Type B pancreatic cell (in vitro differentiated cells): ENCODE measurements at places on chromosomes 12 and 14.

- DNase-seq, result no peak
Measured at GRCh38 chr12:8226355-8226754, 1.1 kb downstream of the FAM90A1 start.

DNA sequence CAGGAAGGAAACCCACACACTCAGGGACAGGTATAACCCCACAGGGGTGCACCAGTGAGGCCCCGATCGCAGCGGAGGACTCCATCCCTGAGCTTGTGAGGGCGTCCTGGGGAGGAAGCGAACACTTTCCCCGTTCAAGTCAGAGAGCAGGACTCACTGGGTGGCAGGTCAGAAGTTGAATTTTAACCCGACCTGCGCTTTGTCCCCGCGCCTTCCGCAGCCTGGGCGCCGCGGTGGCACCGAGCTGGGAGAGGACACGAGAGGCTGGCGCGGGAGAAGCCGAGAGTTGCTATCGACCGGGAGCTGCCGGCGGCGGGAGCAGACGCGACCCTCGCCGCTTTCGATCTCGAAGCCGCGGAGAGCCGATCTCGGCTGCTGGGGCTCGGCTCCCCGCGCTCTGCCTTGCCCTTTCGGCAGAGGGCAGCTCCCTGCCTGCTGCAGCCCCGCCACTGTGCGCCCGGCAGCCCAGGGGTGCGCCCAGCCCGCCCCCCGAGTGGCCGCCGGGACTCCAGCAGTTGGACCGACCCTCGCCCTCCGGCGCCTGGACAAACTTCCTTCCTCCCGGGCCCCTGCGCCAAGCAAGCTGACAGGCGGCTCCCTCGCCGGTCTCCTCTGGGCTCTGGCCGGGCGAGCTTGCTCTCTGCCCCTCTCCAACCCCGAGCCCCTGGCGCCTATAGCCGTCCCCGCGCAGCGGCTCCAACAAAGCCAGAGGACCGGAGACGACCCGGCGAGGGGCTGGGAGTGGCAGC is 918 bp downstream of the LIN7A start:
- DNase-seq, result peak; percentile 77

DNA sequence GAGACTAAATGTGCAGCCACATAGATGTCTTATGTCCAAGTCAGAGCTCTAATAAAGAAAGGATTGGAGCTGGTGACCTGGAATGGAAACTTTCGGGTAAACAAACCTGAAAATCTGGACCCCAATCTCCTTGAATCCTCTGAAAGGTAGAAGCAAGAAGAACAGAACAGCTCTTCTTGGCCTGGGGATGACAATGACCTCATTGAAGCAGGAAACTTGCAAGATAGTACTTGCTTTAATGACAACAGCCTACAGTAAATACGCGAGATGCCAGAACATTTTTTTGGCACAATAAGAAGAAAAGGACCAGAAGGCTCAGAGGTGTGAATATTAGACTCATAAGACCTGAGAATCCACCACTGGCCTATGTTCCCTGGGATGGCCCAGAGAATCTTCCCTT is 4.1 kb upstream of the PRIMA1 start:
- no peak for DNase-seq

DNA sequence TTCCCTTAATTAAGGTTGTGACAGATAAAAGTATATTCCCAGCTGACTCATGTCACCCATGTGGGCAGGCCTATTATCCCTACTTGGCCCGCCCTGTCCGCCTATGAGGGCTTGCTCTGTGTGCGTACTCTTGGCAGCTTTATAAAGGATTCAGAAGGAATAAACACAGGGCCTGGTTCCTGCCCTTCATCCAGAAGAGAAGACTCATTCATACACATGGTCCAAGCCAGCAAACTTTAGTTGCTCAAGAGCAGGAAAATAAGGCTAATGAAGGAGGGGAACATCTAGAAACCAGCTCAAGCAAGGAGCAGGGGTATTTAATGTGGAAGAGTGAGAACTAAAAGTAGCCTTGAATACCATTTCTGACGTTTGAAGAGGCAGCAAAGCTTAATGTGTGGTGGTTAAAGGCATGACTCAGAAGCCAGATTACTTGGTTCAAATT is 141.9 kb downstream of the CRADD start:
- DNase-seq, result no peak

- no peak for DNase-seq
Measured at GRCh38 chr12:104450700-104451099, 6.0 kb upstream of the CHST11 start.

DNA sequence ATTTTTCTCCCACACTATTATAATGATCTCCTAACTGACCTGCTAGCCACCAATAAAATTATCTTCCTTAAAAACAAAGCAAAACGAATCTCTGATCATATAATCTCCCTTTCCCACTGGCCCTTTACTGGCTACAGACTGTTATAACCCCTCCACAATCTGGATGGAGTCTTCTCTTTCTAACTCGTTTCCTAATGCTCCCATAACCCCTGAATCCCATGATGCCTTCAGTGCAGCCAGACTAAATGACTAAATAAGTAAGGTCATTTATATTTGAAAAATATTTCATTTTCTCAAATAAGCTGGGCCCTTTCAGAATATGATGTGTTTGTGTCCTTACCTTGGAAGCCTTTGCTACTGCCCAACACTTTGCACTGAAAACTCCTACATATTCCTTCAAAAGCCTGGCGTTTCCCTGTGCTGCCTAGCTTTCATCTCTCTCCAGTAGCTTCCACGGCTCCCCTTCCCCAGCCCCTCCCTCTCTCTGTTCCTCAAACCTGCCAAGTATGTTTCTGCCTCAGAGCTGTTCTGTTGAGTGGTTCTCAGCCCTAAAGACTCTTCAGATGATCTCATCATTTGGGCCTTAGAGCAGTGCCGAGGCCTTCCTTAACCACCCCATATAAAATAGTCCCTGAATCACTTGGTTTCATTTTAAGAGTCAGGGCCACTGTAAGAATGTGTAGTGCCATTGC is 91.7 kb downstream of the MYRFL start:
- no peak for DNase-seq

GRCh38 chr14:93975791-93976476 is 436 bp downstream of the ASB2 start:
- no peak for DNase-seq

GRCh38 chr12:28693565-28694219 is 455.4 kb upstream of the FAR2 start:
- DNase-seq, result no peak

DNA sequence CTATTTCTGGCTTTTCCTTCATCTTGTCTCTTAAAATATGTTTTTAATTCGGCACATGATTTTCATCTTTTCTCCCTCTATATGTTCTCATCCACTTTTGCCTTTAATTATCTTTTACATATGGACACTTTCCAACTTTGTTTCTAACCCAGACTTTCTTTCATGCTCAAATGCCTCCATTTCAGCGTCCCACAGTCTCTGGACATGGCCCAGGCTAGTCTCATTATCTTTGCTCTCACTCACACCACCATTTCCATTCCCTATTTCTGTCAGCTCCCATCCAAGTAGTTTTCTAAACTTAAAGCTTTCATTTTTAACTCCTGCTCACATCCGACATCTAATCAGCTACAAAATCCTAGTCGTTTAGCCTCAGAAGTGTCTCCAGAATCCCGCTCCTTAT is 14.8 kb downstream of the GTF2H3 start:
- no peak for DNase-seq

- DNase-seq, result no peak
Measured at GRCh38 chr14:98607341-98607910, 664.6 kb downstream of the BCL11B start.

- no peak for DNase-seq
Measured at GRCh38 chr12:30063435-30063945, 279.7 kb upstream of the TMTC1 start.

DNA sequence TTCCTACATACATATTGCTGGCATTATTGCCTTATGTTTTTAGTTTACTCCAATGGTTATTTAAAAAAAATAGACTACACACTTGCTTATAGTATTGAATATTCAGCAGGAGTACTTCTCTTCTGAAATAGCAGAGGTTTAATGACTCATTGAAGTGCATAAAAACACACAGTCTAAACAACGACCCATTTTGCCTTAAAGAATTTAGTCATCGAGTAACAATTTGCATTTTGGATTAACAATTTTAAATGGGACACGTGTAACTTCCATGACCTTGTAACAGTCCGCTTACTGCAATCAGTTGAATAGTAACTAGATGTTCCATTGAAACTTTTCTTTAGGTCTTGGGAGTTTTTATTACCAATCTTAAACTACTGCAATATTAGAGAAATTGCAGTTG is 9.0 kb downstream of the TRHDE start:
- DNase-seq, result no peak

- DNase-seq, result no peak
Measured at GRCh38 chr14:70697701-70698100, 56.0 kb downstream of the TTC9 start.

DNA sequence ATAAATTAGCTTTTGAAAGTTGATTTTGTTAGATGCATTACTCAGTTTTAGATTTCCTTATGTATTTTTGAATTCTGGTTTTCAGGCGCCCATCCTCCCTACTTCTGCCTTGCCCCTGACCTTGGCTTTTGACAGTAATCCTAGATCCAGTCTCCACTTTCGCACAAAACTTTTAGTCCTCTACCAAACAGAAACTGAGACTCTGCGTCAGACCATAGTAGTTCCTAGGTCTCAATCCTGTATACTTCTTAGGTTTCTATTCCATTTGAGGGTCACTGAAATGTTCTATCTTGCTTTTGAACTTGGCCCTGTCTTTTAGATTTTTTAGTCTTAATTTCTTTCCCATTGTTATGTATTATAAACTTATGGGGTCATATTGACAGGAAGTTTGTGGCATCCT is 307.9 kb upstream of the GARIN6 start:
- DNase-seq, result no peak

DNA sequence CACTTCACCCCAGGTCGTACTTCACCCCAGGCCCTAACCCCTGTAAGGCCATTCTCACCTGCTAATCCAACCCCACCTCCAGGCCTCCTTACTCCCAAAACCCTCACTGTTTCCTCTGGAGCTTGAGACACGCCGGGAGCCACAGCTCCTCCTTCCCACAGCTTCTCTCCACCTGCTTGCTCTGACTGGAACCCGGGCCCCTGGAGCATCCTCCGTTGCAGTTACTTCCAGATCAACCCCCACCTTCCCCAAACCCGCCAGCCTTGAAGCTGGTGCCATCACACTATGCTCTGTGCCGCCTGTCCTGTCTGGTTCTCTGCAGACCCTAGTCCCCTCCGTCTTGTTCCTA is 34.6 kb upstream of the PPP2R5C start:
- DNase-seq, result no peak

DNA sequence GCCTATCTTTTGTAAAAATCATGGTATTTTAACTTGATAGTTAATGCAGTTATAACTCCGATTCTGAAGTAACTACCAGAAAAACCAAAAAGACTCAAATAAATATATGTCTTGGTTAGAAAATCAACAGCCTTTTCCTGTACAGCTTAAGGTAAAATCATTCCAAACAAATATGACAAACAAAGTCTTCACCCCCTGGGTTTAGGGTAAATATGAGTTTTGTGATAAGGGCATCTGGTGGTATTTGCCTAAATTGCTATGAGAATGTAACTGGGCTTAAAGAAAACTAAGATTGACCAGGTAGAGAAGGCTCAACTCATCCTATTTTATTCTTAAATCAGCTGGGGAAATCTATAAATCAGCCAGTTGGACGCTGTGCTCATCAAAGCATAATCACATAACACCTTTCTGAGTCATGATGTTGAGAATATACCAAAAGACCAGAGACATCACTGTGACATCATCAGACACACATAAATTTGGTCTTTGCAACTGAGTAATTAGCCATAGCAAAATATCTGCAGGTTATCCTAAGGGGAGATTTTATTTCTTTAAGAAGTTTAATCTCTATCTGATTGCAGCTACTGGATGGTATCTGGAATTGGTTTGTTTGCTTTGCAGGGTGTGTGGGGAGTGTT is 133.9 kb downstream of the STXBP6 start:
- no peak for DNase-seq

DNA sequence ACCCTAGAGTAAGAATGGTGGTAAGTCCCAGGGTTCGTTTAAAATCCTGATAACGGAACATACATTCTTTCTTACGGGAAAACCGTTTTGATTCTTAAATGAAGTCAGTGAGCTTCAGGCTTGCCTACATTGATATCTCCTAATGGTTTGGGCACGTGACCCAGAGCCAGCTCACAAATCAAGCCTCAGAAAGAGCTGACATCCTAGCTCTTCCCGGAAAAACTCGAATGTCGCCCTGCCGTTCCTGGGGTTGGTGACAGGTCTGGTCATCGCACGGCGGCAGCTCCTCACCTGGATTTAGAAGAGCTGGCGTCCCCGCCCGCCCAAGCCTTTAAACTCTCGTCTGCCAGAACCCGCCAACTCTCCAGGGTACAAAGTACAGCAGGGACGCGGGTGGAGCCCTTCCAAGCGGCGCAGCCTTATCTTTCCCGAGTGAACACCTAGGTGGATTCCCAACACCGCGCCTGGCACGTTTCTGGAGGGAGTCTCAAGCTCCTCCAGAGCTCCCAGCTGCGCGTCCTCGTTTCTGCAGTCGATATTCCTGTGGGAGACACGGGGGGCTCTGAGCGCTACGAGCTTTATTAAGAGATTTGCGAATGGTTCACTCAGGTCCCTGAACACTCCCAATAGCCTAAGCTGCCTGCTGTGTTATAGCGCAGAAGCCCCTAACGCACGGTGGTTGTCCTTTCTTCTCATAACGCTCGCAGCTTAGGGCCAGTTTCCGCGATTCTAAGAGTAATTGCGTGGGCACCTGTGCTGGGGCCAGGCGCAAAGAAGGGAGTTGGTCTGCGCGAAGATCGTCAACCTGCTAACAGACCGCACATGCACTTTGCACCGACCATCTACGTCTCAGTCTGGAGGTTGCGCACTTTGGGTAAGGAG is at the start of gene SSTR1:
TSS of gene SSTR1 (plus strand) at position 169 of the 882 bp plus-strand sequence. CDS start 1,486 bp downstream, outside the sequence.
- DNase-seq, result no peak

DNA sequence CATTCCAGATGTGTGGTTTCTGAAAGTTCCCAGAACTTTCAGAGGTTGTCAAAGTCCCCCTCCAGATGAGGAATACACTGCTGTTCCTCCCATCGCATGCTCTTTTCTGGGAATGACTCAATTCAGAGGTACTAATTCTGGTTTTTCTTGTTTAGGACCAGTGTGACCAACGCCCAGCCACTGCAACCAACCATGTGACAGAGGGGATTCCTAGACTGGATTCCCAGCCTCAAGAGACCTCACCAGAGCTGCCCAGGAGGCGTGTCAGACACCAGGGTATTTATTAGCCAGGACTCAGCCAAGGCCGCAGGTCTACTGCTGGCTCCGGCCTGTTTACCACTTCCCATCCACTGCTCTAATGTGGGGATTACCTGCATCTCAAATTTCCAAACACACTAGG is 24.2 kb downstream of the TRAFD1 start:
- peak; percentile 67 for DNase-seq

DNA sequence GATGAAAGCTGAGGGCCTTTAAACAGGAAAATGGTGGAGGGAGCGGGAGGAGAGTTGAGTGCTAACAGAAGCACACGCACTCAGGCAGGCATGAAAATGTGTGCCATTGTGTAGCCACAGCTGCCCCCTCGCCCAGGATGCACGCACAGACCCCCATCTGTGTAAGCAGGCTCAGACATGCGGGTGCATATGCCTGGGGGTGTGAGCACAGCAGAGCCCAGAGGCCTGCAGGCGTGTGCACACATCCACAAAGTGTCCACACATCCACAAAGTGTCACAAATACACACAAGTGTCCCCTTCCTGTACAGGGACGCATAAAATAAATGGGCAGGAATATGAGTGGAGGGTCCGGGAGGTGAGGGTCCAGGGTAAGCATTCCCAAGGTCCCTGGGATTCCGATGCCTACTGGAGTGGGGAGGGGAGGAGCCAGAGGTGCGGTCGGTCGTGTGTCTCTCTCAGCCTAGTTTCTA is 805 bp upstream of the KRT7 start:
- DNase-seq, result no peak
